ENCODE measurements at places on chromosomes 16 and 17. TPM values are rescaled to one million over a fixed set of nuclear protein-coding genes. Genes with fewer than 3 reads are reported as not detected.

EXOC3L1 gene
- 3.6 TPM for total RNA-seq

CYGB gene
- total RNA-seq: 21.9 TPM

SRL gene
- 608 TPM for total RNA-seq

NCBP3 gene
- 13.0 TPM for total RNA-seq

PRRT2 gene
- 0.63 TPM for total RNA-seq

ZNF385C gene
- total RNA-seq: 0.20 TPM

GOSR1 gene
- total RNA-seq: 27.9 TPM

PRSS33 gene
- not detected for total RNA-seq

ZNF750 gene
- total RNA-seq: not detected

CTF1 gene
- total RNA-seq: 7.7 TPM
